ENCODE measurements at places on chromosomes 2 and 18. TPM values are rescaled to one million over a fixed set of nuclear protein-coding genes. Genes with fewer than 3 reads are reported as not detected.

The CFC1 gene
- not detected for total RNA-seq

The SGPP2 gene
- 18.2 TPM for total RNA-seq

The ALPI gene
- total RNA-seq = not detected

The RGPD3 gene
- 4.1 TPM for total RNA-seq

The RPS27A gene
- total RNA-seq = 908 TPM

The GGCX gene
- 87.5 TPM for total RNA-seq

The CELF4 gene
- 1.2 TPM for total RNA-seq

The TRIM54 gene
- not detected for total RNA-seq

The CEBPZ gene
- total RNA-seq = 18.7 TPM

The HOXD8 gene
- total RNA-seq = not detected

The AQP12A gene
- not detected for total RNA-seq

The SLC40A1 gene
- 147 TPM for total RNA-seq

The ACKR3 gene
- total RNA-seq = 13.5 TPM

The CDK15 gene
- not detected for total RNA-seq

The RNF138 gene
- 30.3 TPM for total RNA-seq

The ANKRD53 gene
- total RNA-seq = not detected

The NAGK gene
- total RNA-seq = 25.9 TPM

The UPP2 gene
- not detected for total RNA-seq

The SALL3 gene
- total RNA-seq = not detected

The SERPINB12 gene
- total RNA-seq = not detected

The ALK gene
- total RNA-seq = not detected

The DCDC2C gene
- total RNA-seq = not detected

The NAB1 gene
- total RNA-seq = 41.3 TPM

Measured in stomach (tissue), 19 donors.